ENCODE measurements at places on chromosomes 2 and 18.

DNA sequence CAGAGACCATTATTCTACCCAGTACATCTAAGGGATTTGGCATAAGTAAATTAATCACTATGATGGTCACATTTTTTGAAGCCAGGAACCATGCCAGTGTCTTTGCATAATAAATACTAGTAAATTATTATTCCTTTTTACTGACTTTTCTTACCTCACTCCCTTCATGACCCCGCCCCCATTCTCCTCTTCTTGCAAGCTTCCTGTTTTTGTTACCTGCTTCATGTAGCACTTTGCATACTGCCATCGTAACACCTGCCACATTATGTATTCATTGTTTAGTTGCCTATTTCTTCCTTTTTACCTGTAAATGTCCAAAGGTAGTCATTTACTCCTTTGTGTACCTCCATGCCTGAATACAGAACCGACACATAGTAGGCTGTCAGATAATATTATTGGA is 309.5 kb downstream of the KIAA1328 start:
- DNase-seq = no peak

- no peak for DNase-seq
Observed at GRCh38 chr2:211598238-211598637, 940.4 kb downstream of the ERBB4 start.

DNA sequence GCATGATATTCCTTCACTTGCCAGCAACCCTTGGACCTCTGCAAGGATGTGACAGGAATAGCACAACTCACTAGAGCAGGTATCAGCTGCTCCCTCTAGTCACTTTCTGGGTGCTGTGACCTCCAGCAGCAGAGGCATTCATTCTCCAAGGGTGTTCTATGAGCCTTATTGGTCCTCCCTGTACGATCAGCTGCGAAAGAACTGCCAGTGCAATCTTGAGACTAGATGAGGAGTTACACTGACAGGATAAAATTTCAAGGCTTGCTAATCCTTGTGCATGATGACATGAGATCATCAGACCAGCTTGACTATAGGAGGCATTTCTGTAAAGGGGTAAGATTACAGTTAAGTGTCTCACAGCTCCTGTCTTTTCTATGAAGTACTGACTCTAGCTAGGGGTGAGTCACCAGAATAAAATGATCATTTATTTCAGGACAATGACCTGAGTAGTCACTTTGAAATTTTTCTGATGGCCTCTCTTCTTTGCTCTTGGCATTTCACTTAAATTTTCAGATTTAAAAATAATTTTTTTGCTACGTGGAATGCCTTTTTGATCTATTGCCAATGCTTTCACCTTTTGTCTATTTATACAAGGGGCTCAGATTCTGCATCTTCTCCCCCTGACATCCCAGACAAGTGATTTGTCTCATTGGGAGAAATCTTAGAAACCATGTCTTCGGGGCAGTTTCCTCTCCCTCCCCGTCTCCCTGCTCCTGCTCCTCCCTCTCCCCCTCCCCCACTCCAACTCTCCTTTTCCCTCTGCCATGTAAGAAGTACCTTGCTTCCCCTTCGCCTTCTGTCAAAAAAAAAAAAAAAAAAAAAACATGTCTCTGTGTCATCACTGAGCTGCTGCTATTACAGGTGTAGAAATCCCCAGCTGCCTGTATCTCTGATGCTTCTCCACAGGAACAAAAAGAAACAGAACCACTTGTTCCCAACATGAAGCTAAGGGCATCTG is 49.2 kb upstream of the FRZB start:
- no peak for DNase-seq

- DNase-seq = no peak
Observed at GRCh38 chr2:226915846-226916360, 80.0 kb downstream of the RHBDD1 start.

- DNase-seq = no peak
Observed at GRCh38 chr2:186068139-186068801, 329.7 kb downstream of the FSIP2 start.

DNA sequence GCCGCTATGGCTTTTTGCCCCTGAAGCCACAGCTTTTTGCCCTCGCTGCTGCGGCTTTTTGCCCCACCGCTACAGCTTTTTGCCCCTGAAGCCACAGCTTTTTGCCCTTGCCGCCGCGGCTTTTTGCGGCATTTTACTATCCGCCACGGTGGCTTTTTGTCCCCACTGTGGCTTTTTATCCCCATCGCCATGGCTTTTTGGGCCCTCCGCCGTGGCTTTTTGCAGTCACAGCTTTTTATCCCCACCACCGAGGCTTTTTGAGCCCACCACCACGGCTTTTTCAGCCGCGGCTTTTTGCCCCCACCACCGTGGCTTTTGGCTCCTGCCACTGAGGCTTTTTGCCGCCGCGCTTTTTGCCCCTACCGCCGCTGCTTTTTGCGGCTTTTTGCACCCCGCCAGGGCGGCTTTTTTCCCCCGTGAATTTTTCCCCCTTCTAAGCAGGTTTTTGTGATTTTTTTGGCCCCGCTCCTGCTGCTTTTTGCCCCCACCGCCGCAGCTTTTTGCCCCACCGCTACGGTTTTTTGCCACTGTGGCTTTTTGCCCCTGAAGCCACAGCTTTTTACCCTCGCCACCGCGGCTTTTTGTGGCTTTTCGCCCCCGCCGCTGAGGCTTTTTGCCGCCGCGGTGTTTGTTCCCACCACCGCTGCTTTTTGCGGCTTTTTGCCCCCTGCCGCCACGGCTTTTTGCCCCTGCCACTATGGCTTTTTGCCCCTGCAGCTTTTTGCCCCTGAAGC is 2797.2 kb upstream of the TEKT4 start:
- no peak for DNase-seq

DNA sequence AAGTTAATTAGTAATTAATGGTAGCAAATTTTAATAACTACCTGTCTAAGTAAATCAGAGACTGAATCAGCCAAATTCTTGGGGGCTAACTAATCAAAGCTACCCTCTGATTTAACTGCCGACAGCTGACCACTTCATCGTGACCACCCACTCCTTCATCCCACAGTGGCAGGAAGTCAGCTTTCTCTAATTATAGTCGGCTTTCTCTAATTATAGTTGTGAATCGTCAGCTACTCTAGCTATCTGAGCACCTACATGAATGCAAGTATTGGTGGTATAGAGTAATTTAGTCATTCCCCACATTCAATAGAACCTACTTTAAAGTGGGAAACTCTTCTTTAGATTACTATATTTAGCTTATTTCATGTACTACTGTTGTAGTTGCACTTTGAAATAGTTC is 185.5 kb downstream of the PTGR3 start:
- no peak for DNase-seq

All from suppressor macrophage treated with lipopolysaccharide for 4 hours (primary cell).